ENCODE measurements at places on chromosomes 7 and 10.

- DNase-seq, result no peak
Observed at GRCh38 chr7:84136336-84136735, 58.3 kb downstream of the SEMA3A start.

GRCh38 chr7:5470167-5470532 is 46.5 kb upstream of the TNRC18 start:
- no peak for DNase-seq

- DNase-seq, result no peak
Observed at GRCh38 chr7:51160411-51160810, 156.2 kb downstream of the COBL start.

DNA sequence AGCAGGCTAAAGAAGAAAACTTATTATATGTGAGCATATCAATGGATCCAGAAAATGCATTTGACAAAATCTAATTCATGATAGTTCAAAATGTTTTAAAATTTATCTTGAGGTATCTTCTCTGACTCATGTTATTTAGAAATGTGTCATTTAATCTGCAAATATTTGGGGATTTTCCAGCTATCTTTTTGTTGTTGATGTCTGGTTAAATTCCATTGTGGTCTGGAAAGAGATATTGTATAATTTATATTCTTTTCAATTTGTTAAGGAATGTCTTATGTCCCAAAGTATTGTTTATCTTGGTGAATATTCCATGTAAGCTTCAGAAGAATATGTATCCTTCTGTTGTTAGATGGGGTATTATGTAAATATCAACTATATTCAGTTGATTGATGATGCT is 942.5 kb downstream of the KCNMA1 start:
- no peak for DNase-seq

DNA sequence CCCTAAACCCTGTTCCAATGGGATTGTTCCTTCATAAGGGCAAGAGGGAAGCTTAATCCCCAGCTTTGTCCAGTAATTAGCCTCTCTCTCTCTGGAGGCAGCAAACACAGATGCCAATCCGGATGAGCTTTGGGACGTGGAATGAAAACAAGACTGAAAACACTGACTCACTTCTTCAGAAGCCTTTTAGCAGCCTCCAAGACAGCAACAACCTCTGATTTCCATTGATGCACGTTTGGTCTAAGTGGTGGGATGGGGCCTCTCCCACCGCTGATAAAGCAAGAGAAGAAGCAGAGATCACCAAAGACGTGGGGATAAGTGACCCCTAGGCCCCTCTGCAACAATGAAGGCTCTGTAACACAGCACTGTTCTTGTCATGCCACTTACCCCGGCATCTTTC is 5.8 kb upstream of the GFRA1 start:
- DNase-seq, result peak; percentile 23

DNA sequence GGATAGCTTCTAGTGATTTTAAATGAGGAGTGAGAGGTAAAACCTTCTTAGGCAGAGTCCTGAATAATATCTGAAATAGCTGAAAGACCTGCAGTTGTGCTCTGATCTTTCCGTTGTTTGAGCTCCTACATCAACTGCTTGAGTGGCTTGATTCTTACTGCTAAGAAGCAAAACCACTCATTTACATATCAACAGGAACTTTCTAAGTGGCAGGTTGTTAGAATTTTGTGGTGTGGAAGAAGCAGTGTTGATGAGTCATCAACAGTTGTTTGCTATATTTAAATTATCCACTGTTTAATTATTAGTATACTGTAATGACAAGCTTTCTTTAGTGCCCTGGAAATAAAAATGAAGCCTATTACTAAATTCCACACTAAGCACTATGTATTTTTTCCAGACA is 689.5 kb downstream of the DNAJB9 start:
- DNase-seq, result no peak

GRCh38 chr10:90304533-90304932 is 553.3 kb downstream of the HTR7 start:
- DNase-seq, result no peak

GRCh38 chr7:105623906-105624305 is 42.6 kb upstream of the EFCAB10 start:
- no peak for DNase-seq

DNA sequence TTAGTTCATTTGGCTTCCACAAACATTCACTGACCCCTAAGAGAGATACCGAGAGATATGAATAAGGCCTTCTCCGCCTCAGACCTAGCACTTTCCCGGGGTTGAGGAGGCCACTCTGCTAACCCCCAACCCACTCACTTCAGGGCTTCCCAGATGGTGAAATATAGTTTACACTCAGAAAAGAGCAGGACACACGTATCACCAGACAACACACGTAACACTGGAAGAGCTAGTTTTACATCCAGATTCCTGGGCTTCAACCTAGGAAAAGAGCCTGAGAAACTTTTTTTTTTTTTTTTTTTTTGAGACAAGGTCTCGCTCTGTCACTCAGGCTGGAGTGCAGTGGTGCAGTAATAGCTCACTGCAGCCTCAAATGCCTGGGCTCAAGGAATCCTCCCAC is 15.2 kb upstream of the DLG5 start:
- DNase-seq, result no peak

GRCh38 chr7:112293416-112293815 is 86.9 kb downstream of the ZNF277 start:
- DNase-seq, result no peak

DNA sequence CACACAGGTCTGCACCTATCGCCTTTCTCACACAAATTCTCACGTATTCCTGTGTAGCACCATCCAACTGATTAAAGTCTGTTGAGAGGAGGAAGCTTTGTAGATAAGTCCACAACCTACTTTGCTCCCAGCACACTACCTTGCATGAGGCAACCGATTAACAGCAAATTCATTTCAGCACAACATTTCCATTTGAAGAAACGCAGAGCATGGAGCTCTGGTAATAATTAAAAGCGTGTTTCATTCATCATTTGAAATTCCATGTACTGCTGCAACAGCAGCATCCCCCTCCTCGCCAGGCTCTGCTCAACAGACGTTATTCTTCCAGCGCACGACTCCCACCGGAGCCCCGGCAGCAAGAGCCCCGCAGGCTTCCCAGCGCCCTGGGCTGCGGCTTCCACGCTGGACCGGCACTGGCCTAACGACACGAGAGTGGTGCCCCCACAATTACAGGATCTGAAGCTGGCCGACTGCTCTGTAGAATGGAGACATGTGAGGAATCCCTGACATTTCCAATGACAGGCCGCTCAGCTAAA is 118.8 kb downstream of the DIP2C start:
- no peak for DNase-seq

GRCh38 chr10:43926875-43927406 is 278.3 kb upstream of the ZNF32 start:
- no peak for DNase-seq

DNA sequence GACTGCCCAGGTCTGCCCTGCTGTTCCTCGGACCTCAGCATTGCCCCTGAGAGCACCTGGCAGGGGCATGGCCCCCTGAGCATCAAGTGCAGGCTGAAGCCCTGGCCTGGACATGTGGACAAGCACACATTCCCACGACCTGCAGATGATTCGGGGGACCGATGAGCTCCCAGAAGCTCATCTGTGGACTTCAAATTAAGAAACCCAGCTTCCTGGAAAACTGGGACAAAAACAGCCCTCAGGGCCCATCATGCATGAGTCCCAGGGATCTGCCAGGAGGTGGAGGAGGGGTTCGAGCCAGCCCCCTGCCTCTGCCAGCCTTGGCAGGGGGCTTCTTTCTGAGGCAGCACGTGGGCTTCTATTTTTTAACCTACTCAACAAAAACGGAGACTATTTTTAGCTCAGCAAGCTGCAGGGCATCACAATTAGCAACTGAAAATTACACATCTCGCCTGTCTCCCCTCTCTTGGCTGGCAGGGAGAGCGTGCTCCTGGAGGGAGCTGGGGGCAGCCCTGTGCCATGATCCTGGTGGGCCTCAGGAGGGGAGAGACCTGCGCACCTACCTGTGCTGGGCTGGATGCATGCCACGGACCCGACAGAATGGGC is 51.8 kb downstream of the RASGEF1A start:
- no peak for DNase-seq

DNA sequence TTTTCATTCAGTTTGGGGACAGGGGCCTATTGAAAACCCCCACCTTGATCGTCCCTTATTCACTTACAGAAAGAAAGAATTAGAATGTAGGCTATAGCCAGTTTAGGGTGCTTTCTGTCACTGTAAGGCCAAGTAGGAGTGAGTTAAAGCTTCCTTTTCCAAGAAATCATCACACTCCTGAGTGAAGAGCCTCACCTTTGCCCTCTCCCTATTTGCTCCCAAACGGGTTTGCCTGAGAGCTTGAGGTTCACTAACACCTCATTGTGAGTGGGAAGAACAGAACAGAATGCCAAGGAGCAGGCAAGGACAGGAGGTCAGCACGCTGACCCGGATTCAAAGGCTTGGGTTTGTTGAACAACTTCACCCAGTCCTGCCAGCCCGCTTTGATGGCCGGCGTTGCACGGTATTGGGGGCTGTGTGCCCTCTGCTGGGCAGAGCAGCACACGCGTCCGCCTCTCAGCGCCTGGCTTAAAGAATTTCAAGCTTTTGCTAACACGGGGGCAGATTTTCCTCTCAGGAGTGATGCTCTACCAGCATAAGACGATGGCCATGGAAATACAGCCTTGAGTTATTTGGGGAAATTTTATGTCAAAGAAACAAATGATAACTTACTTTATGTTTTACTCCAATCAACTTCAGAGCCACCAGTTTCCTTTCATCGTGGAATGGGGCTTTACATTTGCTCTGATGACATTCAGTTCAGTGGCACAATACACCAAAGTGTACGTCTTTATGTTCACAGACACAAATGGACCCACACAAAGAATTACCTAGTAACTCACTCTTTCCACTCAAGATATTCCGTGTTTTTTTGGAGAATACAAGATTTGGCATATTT is 470.0 kb downstream of the SUGCT start:
- peak; percentile 28 for DNase-seq

GRCh38 chr7:37150180-37150579 is 298.5 kb downstream of the ELMO1 start:
- no peak for DNase-seq

DNA sequence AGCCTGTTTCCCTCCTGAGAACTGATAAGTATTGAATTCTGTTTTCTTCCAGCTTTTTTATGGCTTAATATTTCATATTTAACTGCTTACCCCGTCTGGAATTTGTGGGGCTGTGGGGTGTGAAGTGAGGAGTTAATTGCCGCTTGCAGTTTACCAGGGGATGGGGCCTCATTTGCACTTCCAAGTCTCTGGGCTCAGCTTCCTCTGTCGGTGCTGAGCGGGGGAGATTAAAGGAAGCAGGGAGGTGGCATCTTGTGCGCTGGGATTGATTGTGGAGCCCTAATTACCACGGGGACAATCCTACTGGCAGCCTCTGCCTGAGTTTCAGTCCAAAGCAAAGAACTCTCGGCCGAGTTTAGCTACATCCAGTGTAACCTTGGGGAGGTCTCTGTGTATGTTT is 33.4 kb downstream of the ELFN1 start:
- no peak for DNase-seq

DNA sequence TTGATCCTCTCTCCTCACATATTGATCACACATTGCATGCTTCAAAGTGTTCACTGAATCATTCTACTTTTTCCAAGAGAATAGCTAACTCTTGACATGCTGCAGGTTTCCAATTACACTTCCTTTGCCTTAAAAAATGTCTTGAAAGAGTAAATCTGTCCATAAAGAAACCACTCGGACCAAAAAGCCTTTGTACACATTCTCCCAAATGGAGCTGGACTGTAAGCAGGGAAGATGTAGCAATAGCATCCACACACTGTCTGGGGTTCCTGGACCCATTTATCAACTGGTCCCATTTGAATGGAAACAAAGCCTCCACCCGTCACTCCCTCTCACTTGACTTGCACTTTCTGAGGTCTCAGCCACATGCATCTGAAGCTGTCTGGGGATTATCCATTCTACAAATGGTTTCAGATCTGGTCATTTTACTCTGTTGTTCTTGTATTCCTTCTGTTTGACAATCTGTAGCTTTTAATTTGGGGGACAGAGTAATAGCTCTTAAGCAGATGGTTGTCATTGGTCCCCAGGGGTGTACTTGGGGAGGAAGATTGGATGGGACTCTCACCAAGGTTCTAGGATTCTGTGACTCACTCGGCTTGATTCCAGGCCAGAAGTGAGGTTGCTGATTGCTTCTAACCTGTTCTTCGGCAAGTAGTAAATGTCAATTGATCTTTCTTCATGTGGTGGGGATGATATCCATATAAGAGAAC is 203.5 kb downstream of the HIBADH start:
- DNase-seq, result peak; percentile 32

DNA sequence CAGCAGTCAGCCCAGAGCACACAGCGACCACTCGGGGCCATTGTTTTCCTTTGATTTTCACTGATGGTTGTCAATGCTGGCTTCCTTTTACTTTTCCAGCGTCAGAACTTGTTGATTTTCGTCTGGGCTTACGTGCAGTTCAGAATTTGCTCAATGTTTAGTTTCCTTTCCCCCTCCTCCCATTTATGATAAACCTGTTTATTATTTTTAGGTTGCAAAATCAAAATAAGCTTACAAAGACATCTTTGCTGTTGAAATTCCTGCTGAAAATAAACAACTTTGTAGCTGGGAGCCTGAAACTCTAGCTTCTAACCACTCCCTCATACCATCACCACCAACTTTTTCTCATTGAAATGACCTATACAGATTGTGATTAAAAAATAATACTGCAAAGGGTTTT is 83.1 kb upstream of the LYZL1 start:
- no peak for DNase-seq

- DNase-seq, result peak; percentile 92
Observed at GRCh38 chr7:130207642-130208041, at the start of gene SSMEM1. TSS of gene SSMEM1 (plus strand) at chr7:130207860. CDS start at chr7:130207911, 51 bp downstream.

DNA sequence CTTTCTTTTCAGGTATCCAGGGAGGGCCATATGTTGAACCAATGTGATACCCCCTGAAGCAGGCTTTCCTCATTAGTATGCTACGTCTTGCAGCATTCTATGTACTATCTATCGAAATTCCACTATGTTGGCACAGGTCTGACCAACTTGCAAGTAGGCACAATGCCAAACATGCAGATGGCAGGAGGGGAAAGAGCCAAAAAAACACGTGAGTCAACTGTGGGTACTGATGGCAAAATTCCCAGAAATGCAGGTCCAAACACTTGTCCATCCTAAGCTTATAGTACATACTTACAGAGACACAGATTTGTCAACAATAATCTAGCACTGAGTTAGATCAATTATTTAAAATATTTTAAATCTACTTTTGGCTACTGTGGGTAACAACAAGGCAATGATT is 394.9 kb downstream of the DGKB start:
- DNase-seq, result peak; percentile 97

- DNase-seq, result no peak
Observed at GRCh38 chr10:96548589-96548988, 34.9 kb upstream of the TLL2 start.

- DNase-seq, result peak; percentile 4
Observed at GRCh38 chr10:75770626-75771081, 339.2 kb downstream of the LRMDA start.

GRCh38 chr7:105980645-105981396 is 17.8 kb downstream of the CDHR3 start:
- no peak for DNase-seq

- DNase-seq, result no peak
Observed at GRCh38 chr7:17971411-17971810, 31.1 kb upstream of the SNX13 start.

- DNase-seq, result no peak
Observed at GRCh38 chr7:29372351-29373090, 177.9 kb downstream of the CHN2 start.

GRCh38 chr10:19333631-19334030 is 285.0 kb downstream of the MALRD1 start:
- no peak for DNase-seq
